ENCODE measurements at places on chromosomes 2 and 18. TPM values are rescaled to one million over a fixed set of nuclear protein-coding genes. Genes with fewer than 3 reads are reported as not detected.
A peak's percentile ranks its signal among the peaks of the same experiment; 100 is the strongest.

GDF7 gene
- total RNA-seq, result 0.05 TPM

RIT2 gene
- total RNA-seq, result not detected

PREB gene
- 72.3 TPM for total RNA-seq

FMNL2 gene
- total RNA-seq, result 1.7 TPM

HOXD13 gene
- total RNA-seq, result not detected

UGT1A3 gene
- not detected for total RNA-seq

KCNE4 gene
- not detected for total RNA-seq

RGPD3 gene
- not detected for total RNA-seq

MTHFD2 gene
- total RNA-seq, result 30.8 TPM

IHH gene
- total RNA-seq, result not detected

SERPINB2 gene
- 5.0 TPM for total RNA-seq

CAPN14 gene
- 0.59 TPM for total RNA-seq

PLCD4 gene
- 0.45 TPM for total RNA-seq

DNA sequence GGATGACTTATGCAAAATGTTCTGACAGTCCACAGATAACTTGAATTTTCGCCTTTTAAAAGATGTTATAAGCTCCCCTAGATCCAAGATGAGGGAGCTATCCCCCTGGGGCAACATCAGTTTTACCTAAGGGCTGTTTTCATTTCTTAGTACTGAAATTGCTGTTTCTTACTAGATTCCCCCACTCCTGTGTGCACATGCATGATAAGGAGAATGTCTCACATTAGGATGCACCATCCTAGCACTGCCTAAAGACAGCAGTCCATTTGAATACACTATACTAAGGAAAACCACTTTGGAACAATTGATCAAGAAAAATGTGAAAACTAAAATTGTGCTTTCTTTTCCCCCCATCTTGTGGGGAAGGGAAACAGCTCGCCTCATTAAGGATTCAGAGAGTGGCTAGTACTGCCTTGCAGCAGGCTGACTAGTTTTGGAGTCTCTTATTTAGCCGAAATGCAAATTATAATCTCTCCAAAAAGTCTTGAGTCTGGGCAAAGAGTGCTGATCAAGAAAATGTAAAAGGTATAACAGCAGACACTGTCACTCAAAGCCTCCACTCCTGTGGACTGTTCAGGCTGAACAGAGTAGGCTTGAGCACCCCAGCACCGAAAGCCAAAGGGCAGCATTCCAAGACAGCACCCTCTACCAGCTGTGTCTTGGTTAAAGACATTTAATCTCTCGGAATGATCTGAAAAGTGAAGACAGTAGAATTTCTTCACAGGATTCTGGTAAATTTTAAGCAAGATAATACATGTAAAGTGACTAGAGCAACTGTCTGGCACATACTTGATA lies 65.0 kb downstream of the ZNF385B start:
- H3K36me3 ChIP-seq, result no peaks in the 10 kb centered on the region
- H3K4me3 ChIP-seq, result no peak overlapping the region
- H3K27ac ChIP-seq, result no peak overlapping the region
- H3K27me3 ChIP-seq, result no peaks in the 10 kb centered on the region
- no peaks in the 10 kb centered on the region for H3K4me1 ChIP-seq
- DNase-seq, result no peak

- DNase-seq, result no peak
- no peak overlapping the region for H3K4me3 ChIP-seq
- H3K4me1 ChIP-seq, result no peaks in the 10 kb centered on the region
- H3K27ac ChIP-seq, result no peak overlapping the region
- H3K27me3 ChIP-seq, result no peaks in the 10 kb centered on the region
Observed at GRCh38 chr2:96097951-96098823, 18.2 kb downstream of the ADRA2B start.

DNA sequence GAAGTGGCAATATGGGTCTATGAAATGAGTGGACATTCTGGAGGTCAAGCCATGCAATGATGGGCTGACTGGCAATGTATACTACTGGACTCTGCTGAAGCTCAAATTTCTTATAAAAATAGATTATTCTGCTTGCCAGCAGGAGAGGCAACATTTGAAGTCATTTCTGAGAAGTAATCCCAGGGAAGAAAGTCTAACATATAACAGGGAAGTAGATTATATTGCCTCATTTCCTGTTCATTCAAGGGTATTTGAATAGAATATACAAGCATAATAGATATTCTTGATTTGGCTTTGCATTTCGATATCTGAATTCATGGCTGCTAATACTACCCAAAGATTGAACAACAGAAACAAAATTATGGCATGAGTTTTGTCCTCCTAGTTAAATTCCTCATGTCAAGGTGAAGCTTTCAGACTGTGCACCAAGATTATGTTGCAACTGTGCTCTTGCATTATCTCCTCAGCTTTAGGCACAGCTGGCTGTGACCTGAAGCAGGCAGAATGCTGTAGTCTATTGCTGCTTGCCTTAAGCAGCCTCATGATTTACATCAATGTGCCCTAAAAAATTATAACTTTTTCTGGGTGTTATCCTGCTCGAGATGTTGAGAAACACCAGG lies 13.3 kb upstream of the TMX3 start:
- no peak for DNase-seq
- no peaks in the 10 kb centered on the region for H3K36me3 ChIP-seq
- H3K4me1 ChIP-seq, result no peaks in the 10 kb centered on the region
- no peak overlapping the region for H3K27ac ChIP-seq

DNA sequence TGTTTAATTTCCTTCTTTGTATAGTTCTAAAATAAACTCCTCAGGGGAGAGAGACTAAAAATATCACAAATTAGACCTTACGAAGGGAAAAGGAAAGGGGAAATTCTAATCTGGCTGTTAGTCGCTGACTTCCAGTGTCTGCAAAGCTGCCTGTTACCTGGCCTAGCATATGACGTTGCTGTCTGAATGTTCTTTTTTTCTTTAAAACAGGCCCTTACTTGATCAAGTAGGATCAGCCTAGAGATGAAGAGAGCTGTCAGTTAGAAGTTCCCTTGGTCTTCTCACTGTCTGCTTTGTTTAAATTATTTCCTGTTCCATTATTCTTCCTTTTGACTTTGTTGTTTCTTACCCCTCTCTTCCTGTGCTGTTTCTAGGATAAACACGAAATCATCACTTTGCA lies 11.2 kb downstream of the NCK2 start:
- H3K27me3 ChIP-seq, result no peaks in the 10 kb centered on the region
- DNase-seq, result peak; percentile 75
- H3K27ac ChIP-seq, result peak overlapping the region; percentile 81

- no peaks in the 10 kb centered on the region for H3K27me3 ChIP-seq
- H3K4me3 ChIP-seq, result no peak overlapping the region
- H3K4me1 ChIP-seq, result no peaks in the 10 kb centered on the region
- no peak overlapping the region for H3K27ac ChIP-seq
- DNase-seq, result no peak
Observed at GRCh38 chr2:107407017-107407416, 419.7 kb upstream of the RGPD4 start.

- H3K4me3 ChIP-seq, result no peak overlapping the region
- DNase-seq, result no peak
- no peaks in the 10 kb centered on the region for H3K4me1 ChIP-seq
Observed at GRCh38 chr2:82781176-82781915, 1677.7 kb downstream of the SUCLG1 start.

GRCh38 chr2:210762604-210763588 lies 206.5 kb downstream of the CPS1 start:
- no peaks in the 10 kb centered on the region for H3K4me1 ChIP-seq
- no peak overlapping the region for H3K4me3 ChIP-seq
- no peaks in the 10 kb centered on the region for H3K27me3 ChIP-seq
- H3K36me3 ChIP-seq, result no peaks in the 10 kb centered on the region
- H3K27ac ChIP-seq, result no peak overlapping the region
- no peak for DNase-seq

DNA sequence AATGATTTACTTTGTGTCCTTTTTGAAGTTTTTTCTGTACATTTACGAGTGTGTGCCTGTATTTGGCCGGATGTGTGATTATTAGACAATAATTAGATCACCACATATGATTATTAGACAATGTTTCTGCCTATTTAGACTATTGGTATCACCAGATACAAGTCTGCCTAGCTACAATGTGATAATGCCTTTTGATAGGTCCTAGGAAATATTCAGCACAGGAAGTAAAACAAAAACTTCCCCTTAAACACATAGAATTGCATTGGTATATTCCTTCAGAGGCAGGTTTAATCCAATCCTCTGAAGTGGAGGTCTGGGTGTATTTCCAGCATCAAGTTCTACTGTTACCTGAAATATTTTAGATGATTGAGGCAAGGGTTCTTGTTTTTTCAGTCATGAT lies 275.1 kb downstream of the TGIF1 start:
- DNase-seq, result no peak
- no peaks in the 10 kb centered on the region for H3K4me1 ChIP-seq
- no peaks in the 10 kb centered on the region for H3K27me3 ChIP-seq
- H3K27ac ChIP-seq, result no peak overlapping the region

GRCh38 chr2:192087398-192087958 lies 107.3 kb downstream of the TMEFF2 start:
- no peaks in the 10 kb centered on the region for H3K4me1 ChIP-seq
- no peaks in the 10 kb centered on the region for H3K36me3 ChIP-seq
- H3K27me3 ChIP-seq, result no peaks in the 10 kb centered on the region
- DNase-seq, result no peak
- H3K27ac ChIP-seq, result no peak overlapping the region

DNA sequence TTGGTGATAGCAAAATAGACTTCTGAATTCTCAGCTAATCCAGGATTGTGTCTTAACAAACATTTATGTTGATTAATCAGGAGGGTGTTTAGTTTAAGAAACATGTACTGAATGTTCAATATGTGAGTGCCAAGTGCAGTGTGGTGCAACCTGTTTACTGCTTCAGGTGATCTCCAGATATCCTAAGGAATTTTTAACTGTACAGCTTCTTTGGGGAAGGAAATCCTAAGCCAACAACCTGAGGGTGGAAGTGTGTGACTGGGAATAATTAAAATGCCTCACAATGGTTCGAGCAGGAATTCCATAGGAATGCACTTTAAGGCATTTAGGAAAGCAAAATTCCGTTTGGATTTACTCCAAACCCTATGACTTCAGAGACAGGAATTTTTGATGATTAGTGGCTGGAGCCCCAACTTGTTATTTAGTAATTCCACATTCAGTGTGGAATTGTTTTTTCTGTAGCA lies 16.4 kb downstream of the CRIM1 start:
- no peak for DNase-seq
- no peaks in the 10 kb centered on the region for H3K4me1 ChIP-seq
- no peak overlapping the region for H3K27ac ChIP-seq
- H3K36me3 ChIP-seq, result no peaks in the 10 kb centered on the region

- peak overlapping the region; percentile 97 for H3K27ac ChIP-seq
- peak overlapping the region; percentile 99 for H3K4me3 ChIP-seq
- no peaks in the 10 kb centered on the region for H3K36me3 ChIP-seq
- DNase-seq, result peak; percentile 67
Observed at GRCh38 chr2:65228263-65228750, 676 bp downstream of the ACTR2 start.

- H3K4me1 ChIP-seq, result no peaks in the 10 kb centered on the region
- H3K27ac ChIP-seq, result no peak overlapping the region
Observed at GRCh38 chr18:59159265-59159664, 19.6 kb downstream of the SEC11C start.

GRCh38 chr2:174826051-174826450 lies 61.8 kb upstream of the CHRNA1 start:
- no peaks in the 10 kb centered on the region for H3K36me3 ChIP-seq
- H3K27ac ChIP-seq, result no peak overlapping the region
- no peaks in the 10 kb centered on the region for H3K4me1 ChIP-seq
- no peak for DNase-seq

DNA sequence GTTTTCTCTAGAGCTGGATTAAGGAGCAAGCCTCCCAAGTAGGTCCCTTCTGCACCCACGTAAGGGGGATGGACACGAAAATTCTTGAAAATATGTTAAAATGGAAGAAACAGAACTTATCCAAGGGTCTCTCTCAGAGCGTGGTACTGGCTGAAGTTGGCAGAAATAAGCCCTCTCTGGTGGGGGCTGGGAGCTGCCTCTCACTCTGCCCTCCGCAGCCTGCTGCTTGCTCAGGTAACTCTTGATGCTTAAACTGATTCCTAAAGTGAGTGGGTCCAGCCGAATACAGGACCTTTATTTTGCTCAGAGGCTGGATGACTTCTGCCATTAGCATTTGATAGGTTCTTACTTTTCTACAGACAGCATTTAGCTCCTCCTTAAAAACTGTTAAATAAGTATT lies 78.1 kb downstream of the SPHKAP start:
- H3K27ac ChIP-seq, result no peak overlapping the region
- H3K4me1 ChIP-seq, result no peaks in the 10 kb centered on the region
- H3K4me3 ChIP-seq, result no peak overlapping the region
- no peaks in the 10 kb centered on the region for H3K36me3 ChIP-seq
- no peak for DNase-seq

GRCh38 chr2:207928079-207928478 lies 97.2 kb downstream of the PLEKHM3 start:
- no peaks in the 10 kb centered on the region for H3K4me1 ChIP-seq
- H3K36me3 ChIP-seq, result peaks cover 12% of the 10 kb centered on the region
- no peak overlapping the region for H3K4me3 ChIP-seq
- no peaks in the 10 kb centered on the region for H3K27me3 ChIP-seq

DNA sequence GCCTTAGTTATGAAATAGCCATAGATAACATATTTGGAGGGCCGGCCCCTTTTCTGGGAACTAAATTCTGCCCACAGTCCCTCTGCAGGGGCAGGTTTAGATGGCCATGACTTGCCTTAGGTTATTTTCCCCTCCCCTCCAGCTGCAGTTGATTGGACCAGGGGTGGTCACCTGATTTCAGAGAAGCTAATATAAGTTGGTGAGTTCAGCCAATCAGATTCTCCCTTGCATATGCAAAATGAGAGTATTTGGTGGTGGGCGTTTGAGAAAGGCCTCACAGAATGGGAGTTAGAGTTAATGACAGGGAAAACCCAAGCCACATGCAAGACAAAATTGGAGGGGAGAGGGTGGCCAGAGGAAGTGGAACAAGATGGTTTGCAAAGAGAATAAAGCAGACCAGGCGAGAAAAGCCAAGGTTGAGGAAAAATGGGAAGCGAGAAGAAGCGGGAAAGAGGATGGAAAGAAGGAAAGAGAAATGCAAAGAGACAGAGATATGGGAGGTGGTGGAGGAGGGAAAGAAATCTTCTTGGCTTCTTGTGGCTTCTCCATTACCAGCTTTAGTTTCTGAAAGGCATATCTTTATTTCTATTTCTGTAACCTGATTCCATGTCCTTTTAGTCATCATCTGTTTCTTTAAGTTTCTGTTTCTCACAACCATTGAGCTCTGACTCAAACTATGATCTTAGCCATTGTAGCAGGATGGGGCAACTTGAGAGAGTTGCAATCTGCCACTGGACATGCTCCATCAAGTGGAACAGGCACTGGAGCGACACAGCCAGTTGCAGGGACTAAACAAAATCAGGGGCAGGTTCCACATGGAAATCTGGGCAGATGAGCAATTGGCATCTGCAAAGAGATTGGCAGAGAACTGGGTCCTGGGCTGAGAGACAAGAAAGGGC lies 108.1 kb upstream of the SIX3 start:
- H3K27me3 ChIP-seq, result no peaks in the 10 kb centered on the region
- H3K36me3 ChIP-seq, result no peaks in the 10 kb centered on the region
- no peaks in the 10 kb centered on the region for H3K4me1 ChIP-seq
- no peak overlapping the region for H3K4me3 ChIP-seq

- H3K4me1 ChIP-seq, result no peaks in the 10 kb centered on the region
- DNase-seq, result no peak
- no peaks in the 10 kb centered on the region for H3K27me3 ChIP-seq
Observed at GRCh38 chr2:168510125-168510756, 54.2 kb downstream of the CERS6 start.

Measured in naive thymus-derived CD4-positive, alpha-beta T cell (primary cell).